ENCODE measurements at places on chromosomes 13 and 19. TPM values are rescaled to one million over a fixed set of nuclear protein-coding genes. Genes with fewer than 3 reads are reported as not detected.

Gene DZIP1
- 30.3 TPM for total RNA-seq

Gene PRTN3
- 2.6 TPM for total RNA-seq

Gene TJP3
- 0.26 TPM for total RNA-seq

Gene CLDND2
- not detected for total RNA-seq

Gene SULT2A1
- total RNA-seq, result not detected

Gene PPFIA3
- total RNA-seq, result 2.1 TPM

Gene RPL18
- 3,283 TPM for total RNA-seq

All from epithelial cell of alveolus of lung (primary cell).